Osteocyte (in vitro differentiated cells): ENCODE measurements at places on chromosomes 7 and 10.

GRCh38 chr10:17409170-17409733 lies 45.1 kb downstream of the ST8SIA6 start:
- no peak for DNase-seq

- no peak for DNase-seq
These were observed 487.6 kb upstream of the MGMT start for GRCh38 chr10:128979405-128979804.

- DNase-seq: no peak
These were observed 54.2 kb downstream of the LHFPL3 start for GRCh38 chr7:104382616-104383015.

GRCh38 chr10:82027711-82028110 lies 152.7 kb downstream of the NRG3 start:
- DNase-seq: no peak

DNA sequence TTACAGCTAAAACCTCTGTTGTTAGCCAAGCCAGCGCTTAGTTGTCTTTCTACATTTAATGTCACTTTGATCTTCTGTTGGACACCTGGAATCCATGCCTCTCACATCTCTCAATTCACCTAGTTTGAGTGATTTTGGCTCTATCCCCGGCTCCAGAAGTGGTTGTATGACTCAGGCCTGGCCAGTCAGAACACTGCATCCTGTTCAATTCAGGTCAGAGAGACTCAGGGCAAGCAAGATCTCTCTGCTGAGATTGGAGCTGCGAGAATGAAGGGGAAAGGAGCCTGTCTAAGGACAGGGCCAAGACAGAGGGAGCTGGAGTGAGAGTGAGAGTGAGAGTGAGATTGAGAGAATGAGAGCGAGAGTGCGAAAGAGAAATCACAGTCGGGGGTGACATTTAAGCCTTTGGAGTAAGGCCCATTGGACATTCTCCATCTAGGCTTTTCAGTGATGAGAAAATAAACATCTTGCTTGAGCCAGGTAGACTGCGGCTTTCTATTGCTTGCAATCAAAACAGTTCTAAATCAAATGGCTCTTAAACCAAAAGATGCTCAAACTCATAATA lies 83.3 kb upstream of the DYNC1I1 start:
- DNase-seq: no peak

DNA sequence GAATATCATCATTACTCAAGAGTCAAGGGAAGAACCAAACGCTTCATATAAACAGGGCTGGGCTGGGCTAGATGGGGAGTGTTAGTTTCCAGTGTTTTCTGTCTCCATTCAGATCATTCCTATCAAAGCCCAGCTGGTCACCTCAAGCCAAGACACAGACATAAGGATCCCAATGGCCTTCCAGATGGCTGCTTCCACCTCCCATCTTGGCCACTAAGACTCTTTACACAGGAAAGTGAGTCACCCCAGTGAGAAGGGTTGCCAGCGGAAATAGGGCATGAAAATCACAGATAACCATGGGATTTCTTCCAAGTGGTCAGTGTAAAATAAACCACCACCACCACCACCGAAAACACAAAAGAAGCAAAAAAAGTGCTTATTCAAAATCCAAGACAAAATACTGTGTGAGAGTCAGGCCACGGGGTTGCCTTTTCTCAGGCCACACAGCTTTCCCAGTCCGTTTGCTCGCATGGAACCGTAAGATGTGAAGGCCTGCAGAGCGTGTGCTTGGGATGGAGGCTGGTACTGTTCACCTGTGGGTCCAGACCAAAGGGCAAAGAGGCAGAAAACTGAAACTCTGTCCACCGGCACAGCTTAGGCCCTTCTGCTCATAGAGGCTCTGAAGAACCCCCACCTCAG lies 5.6 kb downstream of the PRSS2 start:
- no peak for DNase-seq
